ENCODE measurements at places on chromosomes 13 and 19.
A peak's percentile ranks its signal among the peaks of the same experiment; 100 is the strongest.

DNA sequence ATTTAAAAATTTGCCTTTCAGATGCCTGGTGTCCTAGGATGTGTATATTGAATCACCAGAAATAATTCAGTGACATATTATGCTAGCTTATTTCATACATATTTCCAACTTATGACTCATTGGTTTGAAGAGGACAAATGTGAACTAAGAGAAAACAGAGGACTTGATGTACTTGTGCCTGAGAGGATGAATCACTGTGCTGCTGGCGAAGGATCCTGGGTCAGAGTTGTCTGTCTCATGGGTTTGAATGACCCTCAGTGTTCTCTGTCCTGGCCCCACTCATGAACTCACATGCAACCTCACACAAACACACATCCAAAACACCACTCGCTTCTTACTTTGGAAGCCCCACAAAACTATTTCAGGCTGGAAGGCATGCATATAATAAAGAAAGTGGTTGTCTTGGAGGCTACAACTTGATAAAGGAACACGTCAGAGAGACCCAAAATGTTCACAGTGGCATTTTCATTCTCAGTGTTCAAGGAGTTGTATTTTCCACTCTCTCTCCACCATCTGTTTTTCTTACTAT is 129.0 kb upstream of the SPRY2 start:
- peak; percentile 19 for DNase-seq

- DNase-seq, result no peak
Observed at GRCh38 chr13:51995677-51996551, 15.3 kb downstream of the ATP7B start.

DNA sequence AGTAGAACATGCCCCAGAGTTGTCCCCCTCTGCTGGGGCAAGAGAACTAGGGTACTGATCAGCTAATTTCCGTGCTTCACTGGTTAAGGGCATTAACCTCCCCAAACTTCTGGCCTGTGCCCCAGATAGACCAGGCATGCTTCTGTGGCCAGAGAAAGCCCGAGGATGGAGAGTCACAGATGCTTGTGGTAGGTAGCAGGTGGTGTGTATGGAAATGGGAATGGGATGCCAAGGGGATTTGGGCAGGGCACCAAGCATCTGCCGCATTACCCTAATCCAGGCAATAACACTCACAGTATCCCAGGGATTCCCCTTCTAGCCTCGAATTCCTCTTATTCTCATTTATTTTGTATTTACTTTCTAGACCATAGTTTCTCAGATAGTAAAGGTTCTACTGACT is 124.8 kb upstream of the KLF12 start:
- no peak for DNase-seq

DNA sequence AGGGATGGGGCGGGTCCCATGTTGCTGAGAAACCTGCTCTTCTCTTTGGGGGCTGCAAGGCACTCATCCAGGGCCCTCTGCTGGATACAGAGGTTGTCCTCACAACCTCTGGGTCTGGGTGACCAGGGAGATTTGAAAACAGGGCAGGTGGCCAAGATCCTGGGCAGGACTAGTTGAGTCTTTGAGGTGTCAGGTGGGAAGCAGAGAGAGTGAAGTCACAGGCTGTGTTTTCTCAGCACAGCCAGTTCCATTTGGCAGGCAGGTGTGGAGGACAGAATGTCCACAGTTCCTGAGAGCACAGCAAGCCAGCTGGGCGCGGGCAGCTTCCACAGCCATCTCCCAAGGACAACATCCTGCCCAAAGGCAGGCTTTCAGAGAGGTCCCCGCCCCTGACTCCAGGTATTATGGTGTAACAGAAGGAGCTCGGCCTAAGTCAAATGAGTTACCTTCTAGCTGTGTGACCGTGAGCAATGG is 118.8 kb downstream of the NUFIP1 start:
- peak; percentile 62 for DNase-seq

- DNase-seq, result no peak
Observed at GRCh38 chr13:108947551-108948030, 318.2 kb downstream of the MYO16 start.

GRCh38 chr19:47697863-47698609 is 15.2 kb upstream of the EHD2 start:
- DNase-seq, result peak; percentile 50

DNA sequence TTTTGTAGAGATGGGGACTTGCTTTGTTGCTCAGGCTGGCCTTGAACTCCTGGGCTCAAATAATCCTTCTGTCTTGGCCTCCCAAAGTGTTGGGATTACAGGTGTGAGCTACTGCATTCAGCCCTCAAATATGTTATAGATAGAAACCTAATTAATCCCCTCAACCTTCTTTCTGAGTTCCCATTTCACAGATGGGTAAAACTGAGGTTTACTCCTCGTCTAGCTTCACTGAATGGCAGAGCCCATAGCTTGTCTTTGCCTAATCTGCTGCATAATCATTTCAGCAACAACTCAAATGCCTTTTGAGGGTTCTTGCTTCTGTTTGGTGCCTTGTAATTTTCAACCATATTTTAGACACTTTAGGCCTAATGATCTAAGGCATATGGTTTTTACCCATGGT is 36.0 kb upstream of the ADGRE1 start:
- no peak for DNase-seq

DNA sequence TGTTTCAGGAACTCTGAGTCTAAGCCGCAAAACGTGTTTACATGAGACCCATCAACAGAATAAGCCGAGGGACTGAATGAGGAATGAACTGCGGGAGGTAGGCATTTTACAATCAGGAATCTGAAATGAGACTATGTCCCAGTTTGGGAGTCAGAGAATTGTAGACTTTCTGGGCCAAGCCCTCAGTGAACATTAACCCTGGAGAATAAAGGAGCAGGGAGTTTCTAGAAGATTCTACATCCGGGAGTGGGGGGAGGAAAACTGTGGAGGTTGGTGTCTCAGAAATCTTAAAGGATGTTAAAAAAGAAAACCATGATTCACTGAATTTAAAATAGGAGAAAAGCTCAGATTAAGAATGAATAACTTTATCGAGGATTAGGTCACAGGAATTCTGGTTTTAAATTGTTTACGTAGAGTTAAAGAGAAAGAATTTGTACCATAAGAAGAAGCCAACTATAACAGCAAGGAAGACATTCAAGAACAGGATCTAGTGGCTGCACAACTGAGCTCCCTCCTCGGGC is 18.5 kb downstream of the RFX2 start:
- DNase-seq, result peak; percentile 93

DNA sequence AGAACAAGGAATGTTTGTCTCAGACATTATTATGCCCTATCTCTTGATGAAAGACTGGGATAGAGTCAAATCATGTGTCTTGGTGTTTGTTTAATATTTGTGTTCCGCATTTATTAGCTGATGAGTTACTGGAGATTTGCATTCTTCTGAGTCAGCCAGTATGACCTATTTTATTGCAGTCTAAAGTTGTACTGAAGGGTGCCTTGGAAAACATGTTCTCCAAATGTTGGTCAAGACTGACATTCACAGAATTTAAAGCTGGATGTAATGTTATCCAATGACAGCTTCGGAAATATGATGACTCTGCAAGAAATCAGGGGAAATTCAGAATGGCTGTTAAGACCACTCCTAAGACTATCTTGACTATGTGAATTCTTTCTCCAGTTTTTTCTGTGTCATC is 134.0 kb downstream of the KCNRG start:
- DNase-seq, result peak; percentile 48

DNA sequence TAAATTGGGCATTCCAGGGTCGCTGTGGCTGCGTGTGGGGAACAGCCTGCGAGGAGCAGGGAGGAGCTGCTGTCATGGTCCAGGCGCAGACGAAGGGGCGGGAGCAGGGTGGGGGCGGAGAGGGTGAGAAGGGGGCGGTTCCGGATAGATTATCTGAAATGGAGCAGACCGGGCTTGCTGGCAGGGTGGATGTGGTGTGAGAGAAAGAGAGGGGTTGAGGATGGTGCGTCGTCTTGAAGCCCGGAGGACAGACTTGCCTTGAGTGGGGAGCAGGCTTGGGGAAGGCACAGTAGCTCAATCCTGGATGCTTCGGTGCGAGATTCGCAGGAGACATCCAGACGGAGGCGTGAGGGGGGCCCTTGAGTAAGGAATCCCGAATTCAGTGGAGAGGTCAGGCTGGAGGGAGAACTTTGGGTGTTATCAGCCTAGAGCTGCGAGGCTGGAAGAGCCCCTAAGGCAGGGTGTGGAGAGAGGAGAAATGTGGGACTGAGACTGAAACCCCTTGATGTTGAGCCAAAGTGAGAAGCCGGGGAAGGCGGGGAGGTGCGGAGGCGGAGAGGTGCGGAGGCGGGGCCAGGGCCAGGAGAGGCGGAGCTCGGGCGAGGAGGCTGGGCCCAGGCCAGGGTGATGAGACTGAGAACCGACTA is 40.6 kb downstream of the DPF1 start:
- DNase-seq, result no peak

DNA sequence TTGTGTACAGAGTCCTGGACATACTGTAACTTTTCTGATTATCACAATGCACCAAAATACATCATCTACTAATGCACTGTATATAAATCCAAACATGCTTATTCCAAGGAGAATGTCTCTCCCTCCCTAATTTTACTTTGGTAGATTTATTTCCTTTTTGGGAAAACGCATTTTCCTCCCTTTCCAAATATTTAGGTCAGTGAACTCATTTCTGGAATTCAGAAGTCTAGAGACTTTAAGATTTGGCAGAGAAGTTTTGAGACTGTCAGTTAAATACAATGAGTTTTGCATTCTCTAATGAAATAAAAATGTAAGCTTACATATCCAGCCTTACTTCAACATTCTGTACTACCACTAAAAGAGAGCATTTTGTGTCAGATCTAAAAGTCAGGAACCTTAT is 165.8 kb upstream of the EDNRB start:
- DNase-seq, result no peak

DNA sequence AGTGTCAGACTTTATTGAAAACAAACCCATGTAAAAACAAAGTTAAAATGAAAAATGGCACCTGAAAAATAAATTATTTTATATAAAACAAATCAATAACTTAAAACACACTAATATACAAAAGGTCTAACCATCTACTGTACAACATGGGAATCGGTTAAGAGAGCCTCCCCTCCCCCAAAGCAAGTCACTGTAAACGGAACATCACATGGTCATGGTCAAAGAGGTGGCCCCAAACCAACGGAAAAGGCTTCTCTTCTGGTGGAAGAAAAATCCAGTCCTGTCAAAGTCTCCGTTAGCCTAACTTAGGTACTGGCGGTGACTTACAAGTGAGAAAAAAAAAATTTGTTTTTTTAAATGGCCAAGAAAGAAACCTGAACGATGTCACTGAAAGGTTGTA is 15.7 kb upstream of the TIMM44 start:
- DNase-seq, result no peak

DNA sequence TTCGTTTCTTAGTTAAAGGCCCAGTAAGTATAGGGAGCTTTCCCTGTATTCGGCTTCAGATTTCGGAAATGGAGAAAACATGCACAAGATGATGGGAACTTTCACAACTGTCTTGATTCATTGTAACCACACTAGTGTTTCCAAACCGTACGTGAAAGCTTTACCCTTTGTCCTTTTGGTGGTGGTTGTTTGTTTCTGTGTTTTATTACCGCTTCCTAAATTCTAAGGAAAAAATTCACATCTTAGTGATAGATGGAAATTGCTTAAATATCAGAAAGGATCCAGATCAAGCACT is 504 bp upstream of the VWA8 start:
- peak; percentile 42 for DNase-seq

DNA sequence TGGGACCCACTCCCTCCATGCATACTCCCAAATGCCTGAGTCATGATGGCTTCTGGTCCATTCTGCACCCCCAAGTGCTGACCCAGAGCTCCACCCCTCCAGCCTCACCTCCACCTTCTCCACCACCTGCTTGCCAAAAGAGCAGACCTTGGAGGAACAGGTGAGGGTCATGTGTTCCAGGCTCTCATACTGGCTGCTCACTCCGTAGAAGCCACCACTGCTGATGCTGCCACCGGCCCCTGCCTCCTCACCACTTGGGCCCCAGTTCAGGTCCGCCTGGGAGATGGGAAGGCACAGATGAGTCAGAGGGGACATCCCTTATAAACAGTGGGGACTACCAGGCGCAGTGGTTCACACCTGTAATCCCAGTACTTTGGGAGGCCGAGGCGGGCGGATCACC is 7.9 kb downstream of the CD37 start:
- no peak for DNase-seq

DNA sequence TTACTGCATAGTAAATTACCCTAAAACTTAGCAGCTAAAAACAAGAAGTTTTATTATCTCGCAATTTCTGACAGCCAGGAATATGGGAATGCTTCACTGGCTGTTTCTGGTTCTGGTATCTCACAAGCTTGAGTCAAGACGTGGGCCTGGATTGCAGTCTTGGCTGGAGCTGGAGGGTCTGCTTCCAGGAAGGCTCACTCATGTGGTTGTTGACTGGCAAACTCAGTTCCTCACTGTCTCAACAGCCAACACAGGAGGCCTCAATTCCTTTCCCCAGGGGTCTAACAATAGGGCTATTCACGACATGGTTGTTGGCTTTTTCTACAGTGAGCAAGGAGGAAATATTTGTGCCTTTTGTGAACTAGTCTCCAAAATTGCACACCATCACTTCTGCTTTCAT is 146.3 kb downstream of the GPC5 start:
- DNase-seq, result no peak

GRCh38 chr19:55654868-55655647 is at the start of gene U2AF2:
Gene U2AF2, plus strand, starts transcription at chr19:55655035. Its CDS starts 70 bp downstream, at chr19:55655105.
- DNase-seq, result no peak

- DNase-seq, result no peak
Observed at GRCh38 chr13:36959456-36960116, 39.5 kb upstream of the SMAD9 start.

DNA sequence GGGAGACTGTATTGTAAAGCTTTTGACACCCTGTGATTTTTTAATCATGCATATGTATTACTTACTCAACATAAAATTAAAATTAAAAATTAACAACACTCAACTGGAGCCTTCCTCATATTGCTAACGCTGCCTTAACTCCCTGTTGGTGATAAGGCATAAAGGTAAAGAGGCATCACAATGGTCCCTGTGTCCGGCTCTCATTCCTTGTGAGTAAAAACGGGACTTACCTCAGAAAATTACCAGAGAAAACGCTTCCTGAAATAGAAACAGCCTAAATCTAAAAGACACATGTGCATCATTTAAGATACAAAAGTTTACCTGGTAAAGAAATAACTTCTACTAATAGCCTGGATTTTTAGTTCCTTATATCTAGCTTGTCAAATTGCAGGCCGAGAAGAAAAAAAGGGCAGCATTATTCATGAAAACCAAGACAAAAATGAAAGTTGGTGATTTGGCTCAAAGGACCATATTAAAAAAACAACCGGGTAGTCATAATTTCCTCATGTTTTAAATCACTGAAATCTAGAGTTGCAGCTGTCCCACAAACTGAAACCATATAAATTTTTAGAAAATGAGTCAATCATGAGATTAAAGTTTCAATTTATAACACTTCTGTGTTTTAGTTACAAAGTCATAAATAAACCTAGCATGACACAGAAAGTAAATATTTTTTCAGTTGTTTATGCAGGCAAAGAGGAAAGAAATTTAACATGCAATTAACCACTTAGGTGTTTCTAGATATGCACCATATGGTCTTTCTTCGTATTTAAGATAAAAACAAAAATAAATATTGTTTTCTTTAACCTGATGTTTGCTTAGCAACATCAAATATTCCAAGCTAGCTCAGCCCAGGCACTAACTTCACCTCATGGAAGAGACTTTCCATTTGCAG is 94.7 kb downstream of the MIPEP start:
- peak; percentile 65 for DNase-seq
